CD4-positive, alpha-beta T cell (primary cell): ENCODE measurements at places on chromosomes 2 and 18.

- no peak for DNase-seq
Measured at GRCh38 chr2:196169516-196169915, 1.9 kb downstream of the STK17B start.

GRCh38 chr2:178256382-178257042 is 62.2 kb downstream of the OSBPL6 start:
- no peak for DNase-seq

- DNase-seq, result no peak
Measured at GRCh38 chr2:240149943-240150784, 9.7 kb upstream of the OTOS start.

DNA sequence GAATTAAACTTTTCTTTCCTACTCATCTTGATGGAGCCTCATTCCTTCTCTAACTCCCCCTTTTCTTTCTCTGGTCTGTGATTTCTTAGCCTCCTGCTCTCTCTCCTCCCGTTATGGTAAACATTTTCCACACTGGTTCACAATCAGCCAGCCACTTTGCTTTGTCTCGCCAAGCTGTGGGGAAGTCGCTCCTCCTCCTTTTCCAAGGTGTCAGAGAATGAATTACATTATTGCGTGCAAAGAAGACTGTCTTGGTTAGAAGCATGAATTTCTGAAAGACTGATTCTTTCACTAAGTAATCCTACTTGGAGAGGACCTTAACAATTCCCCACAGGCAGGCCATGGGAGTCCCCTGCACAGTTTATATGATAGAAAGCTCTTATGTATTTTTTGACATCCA is 46.1 kb downstream of the RASGRP3 start:
- DNase-seq, result no peak

- DNase-seq, result no peak
Measured at GRCh38 chr2:43631618-43632317, 5.3 kb upstream of the PLEKHH2 start.

DNA sequence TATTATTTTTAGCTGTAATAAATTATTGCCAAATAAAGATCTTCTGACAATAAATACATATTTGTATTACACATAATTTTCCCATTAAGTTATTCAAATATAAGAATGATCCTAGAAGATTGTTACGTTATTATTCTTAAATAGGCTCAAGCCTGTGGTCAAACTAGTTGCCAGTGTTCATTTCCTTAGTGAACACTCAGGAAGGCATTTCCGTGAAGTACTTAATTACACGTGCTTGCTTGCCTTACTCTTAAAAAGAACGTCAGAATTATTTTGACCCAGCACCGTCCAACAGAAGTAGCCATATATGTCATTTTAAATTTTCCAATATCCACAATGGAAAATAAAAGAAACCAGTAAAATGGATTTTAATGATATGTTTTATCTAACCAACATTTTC is 249.8 kb downstream of the TXNL1 start:
- DNase-seq, result no peak

GRCh38 chr18:36942264-36942663 is 113.3 kb downstream of the KIAA1328 start:
- no peak for DNase-seq

DNA sequence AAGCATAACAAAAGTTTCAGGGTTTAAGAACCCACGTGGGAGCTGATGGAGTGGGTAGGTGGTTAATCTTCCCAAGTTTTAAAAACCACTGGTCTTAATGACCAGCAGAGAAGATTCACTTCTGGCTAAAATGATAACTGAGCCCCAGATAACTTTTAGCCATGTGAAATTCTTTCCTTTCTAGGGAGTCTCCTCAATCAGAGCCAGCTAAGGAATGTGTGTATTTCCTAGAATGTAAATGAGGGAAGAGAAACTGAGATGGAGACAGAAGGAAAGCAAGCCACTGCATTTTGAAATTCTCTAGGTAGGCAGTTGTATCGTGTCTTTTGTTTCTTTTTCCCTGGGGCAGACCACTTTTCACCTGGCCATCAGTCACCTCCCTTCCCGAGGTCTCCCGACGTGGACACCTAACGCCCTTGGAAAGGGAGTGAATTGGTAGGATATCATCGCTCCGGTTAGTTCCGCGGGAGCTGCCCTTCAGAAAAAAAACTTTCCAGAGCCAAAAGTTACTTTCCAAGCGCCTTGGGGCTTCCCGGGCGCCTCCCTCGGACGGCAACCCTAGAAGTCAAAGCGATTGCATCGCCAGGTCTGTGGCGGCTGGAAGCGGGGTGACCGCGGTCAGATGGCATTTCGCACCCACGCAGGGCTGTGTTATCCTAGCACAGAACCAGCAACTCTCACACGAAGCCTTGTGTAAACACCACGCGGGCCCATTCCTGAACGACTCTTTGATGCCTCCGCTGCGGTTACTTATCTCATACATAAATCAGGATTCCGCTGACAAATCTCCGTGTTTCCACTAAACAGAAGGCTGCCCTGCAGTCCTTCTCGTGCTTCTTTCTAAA is 1.3 kb downstream of the COLEC12 start:
- DNase-seq, result no peak

DNA sequence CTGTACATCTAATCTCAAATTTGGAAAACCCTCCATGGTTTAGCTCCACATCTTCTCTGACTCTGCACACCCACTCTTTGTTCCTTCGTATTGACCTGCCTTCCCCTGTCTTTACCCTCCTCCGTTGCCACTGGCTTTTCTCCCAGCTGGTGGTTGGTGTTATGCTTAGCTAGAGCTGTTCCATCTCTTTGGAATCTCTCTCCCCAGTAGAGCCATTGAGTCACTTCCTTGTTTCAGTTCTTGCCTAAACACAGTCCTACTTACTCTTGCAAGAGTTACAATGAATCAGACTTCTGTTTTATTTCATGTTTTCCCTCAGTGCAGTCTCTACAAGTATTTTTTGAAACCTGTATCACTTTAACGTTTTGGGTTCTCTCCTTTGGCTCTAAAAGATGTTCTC is 263.9 kb downstream of the LTBP1 start:
- no peak for DNase-seq

GRCh38 chr2:43082111-43082894 is 144.1 kb downstream of the ZFP36L2 start:
- DNase-seq, result no peak
